T-helper 17 cell (primary cell): ENCODE measurements at places on chromosomes 1 and 21.

GRCh38 chr1:211155040-211155439, 21.1 kb upstream of the KCNH1 start:
- DNase-seq, result no peak

DNA sequence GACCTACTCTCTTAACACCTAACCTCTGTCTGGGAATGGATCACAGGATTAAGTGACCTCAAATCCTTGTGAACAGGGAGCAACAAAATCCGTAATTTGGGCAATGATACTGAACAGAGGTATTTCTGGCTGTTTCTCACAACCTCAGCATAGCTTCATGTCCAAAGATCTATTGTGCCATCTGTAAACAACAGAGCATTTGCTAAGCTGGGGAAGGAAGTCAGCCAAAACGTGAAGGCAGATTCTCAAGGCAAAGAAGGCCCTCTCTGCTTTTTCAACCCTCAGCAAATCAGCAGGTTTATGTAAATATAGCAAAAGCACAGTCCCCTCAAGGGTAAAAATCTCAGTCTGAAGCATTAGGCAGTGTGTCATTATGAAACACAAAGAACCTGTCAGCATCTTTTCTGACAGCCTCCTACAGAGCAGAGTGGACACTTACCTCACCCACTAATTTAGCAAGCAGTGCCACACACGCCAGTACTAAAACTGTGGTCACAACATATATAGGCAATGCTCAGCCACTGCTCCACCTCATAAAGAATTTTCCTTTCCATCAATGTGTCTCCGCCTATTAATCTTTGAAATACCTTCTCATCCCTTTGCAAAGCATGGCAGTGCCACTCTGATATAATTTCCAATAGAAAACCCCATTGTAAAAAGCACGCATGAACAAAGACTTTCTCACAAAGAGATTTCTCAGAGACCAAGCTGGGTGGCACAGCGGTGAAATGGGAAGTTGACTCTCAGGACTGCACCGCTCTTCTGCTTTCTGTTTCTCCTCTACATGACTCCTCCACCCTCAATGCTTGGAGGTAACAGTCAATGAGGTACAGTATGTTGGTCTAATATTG, 188.0 kb downstream of the RERE start:
- no peak for DNase-seq

DNA sequence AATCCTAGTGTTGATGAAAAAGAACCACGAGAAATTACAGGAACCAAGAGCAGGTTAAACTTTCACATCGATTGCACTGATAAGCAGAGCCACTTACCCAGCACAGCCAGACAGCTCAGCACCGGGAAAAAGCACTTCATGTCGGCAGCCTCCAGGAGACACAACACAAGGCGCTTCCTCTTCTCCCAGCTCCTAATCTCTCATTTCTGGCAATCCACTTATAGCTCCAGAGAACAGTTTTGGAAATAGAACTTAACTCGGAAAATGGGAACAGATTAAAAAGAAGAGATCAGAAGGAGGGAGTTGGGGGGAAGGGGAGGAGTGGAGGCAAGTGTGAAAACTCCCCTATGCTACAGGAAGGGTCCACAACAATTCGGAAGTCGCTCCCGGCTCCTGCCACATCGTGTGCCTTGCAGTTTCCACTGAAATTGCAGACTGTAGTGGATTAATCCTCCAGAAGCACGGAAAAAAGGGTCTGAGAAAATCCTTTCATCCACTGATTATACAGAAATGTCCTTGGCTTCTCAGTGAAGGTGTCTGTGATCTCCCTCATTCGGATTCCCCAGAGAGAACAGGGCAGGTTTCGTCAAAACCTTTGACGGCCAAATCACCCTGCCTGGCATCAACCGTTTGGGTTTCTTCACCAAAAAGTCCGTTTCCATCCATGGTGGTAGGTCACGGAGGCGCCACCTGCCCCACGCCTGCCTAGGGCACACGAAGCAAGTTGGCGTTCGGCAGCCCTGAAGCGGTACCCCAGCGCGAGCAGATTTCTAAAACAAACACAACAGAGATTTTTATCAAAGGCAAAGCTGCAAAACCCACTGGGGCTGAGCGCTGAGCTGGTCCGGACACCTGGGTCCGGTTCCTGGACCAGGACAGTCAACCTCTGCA, 1.1 kb downstream of the IGSF3 start:
- no peak for DNase-seq

DNA sequence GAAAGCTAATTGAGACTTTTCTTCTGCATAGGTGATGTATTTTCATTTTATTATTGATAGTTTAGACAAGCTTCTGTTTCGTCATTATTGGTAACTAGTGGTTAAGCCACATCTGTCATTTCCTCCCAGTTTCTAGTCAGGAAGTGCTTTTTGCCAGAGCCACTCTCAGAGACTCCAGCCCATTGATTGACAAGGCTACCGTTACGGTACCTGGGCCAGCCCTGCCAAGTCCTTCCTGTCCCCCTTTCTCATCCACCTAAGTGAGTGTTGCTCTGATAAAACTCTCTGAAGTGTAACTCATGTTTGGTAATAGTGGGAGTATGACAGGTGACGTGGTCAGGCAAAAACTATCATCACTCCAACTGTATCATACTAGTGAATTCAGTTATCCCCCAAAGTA, 29.6 kb upstream of the AGL start:
- DNase-seq, result no peak
